ENCODE measurements at places on chromosomes 16 and 17.

DNA sequence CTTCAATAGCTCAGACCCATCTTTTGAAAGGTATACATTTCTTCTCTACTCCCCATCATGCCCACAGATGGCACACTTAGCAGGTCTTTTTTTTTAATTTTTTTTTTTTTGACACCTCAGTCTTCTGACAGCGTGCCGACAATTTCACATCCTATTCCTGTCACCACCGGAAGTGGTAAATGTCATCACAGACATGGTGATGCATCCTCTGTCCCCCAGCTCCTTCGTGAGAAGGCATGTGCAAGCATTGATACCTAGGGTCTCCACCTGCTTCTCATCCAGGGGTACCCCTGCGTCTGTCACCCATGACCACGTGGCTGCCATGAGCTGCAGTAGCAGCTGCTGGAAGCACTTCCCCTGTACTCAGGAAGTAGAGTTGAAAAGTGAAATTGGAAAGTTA lies 35.6 kb downstream of the ELAC2 start:
- no peak for DNase-seq

GRCh38 chr17:17842111-17842876 lies 5.5 kb upstream of the SREBF1 start:
- DNase-seq = no peak

DNA sequence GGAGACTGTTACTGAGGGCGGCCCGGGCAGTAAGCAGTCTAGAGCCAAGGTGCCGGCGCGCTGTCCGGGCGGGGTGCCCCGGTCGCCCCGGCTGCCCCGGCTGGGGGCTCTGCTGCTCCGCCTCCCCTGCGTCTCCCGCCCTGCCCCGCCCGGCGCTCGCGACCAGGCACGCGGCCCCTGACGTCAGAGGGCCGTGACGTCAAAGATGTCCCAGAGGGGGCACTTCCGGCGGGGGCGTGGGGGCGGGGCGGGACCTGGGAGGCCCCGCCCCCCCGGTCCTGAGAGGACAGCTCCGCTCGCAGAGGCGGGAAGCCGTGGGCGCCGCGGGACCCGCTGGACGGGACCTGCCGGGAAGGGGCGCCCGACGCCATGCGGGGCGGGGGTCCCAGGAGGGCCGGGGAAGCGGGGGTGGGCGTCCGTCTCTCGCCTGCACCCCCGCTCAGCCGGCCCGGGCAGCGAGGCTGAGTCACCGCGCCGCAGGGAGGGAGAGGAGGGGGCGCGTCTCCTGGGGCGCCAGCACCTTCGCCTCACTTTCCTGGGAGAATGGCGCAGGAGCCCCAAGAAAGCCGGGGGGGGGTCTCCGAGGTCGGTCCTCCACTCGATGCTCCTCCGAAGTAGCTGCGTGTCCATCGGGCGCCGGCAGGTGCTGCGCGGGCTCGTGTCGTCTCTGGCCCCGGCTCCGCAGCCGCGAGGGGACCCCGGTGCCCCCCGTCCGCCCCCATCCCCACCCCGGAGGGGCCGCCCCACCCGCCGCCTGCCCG lies 4.4 kb upstream of the HIC1 start:
- DNase-seq = peak; percentile 65

DNA sequence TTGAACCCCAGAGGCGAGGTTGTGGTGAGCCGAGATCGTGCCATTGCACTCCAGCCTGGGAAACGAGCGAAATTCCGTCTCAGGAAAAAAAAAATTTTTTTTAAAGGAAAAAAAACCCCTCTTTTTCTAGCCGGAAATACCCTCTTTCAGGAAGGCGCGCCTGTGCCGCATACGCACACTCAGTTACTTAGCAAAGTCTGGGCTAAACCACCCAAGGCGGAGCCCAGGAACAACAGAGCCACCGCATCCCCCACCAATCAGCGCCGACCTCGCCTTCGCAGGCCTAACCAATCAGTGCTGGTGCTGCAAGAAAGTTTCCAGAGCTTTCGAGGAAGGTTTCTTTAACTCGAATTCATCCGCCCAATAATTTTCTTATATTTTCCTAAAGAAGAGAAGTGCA lies 510.4 kb downstream of the KCNJ18 start:
- no peak for DNase-seq

DNA sequence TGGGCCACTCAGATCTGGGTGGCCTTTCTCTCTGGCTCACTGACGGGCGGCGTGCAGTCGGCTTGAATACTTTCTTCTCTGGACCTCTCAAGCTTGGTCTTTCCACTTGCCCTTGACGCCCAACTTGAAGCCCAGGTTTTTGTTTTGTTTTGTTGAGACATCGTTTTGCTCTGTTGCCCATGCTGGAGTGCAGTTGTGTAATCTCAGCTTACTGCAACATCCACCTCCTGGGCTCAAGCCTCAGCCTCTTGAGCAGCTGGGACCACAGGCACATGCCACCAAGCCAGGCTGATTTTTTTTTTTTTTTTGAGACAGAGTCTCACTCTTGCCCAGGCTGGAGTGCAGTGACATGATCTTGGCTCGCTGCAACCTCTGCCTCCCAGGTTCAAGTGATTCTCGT lies 22.7 kb upstream of the KIF19 start:
- DNase-seq = no peak

DNA sequence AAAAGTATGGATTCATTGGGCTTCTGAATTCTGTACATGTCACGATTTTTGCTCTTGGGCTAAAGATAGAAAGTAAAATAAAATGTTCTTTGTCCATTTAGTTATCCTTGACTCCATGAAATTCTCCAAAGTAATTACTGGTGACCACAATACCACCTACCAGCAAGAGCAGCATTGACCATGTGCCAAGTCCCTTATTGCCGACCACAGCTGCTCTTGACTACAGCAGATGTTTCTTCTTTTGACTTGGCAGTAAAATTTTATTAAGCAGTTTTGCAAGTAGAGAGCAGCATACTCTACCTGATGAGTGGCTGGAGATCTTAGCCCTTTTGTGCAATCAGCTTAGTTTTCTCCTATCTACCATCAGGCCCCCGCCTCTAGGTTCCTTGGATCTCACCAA lies 152.2 kb upstream of the TBX2 start:
- DNase-seq = no peak

DNA sequence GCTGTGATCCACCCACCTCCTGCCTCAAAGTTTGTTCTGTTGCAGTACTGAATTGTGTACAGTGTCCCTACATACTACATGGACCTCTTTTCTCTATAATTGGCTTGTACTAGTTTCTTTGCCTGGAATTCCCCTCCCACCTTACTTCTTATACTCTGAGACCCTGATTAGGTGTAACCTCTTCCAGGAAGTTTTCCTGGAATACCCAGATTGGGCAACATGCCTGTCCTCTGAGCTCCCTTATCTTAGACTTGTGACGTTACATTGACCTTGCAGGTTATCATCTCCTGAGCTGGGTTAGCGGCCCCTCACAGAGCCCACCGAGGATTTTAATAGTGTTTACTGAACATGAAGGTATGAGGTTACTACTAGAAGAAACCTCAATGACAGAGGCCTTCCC lies 237.0 kb downstream of the ZNF423 start:
- no peak for DNase-seq

GRCh38 chr16:3170440-3171180 lies 17.4 kb upstream of the OR1F1 start:
- no peak for DNase-seq

DNA sequence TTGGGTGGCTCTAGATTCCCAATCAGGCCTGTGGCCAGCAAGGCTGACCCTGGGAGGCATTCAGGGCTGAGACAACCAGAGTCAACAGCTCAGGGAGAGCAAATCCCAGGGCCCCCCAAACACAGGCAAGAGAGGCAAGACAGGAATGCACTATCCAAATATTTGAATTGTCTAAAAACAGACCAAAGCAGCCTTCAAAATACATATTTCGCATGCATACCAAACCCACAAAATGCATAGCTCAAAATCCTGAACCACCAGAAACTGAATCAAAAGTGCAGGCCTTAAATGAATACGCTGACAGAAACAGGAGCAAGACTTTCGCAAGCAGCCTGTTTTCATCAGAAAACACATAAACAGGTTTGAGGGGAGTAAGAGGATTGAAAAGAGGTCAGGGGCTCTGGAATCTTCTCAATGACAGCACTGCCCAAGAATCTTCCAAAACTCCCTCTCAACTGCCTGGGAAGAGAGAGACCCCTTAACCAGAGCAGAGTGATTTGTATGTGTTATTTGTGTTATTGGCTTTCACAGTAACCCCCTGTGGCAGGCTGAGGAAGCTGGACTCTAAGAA lies 213.6 kb upstream of the CDH5 start:
- DNase-seq = no peak

- DNase-seq = no peak
These were observed 522 bp upstream of the GLG1 start for GRCh38 chr16:74607310-74607961.

DNA sequence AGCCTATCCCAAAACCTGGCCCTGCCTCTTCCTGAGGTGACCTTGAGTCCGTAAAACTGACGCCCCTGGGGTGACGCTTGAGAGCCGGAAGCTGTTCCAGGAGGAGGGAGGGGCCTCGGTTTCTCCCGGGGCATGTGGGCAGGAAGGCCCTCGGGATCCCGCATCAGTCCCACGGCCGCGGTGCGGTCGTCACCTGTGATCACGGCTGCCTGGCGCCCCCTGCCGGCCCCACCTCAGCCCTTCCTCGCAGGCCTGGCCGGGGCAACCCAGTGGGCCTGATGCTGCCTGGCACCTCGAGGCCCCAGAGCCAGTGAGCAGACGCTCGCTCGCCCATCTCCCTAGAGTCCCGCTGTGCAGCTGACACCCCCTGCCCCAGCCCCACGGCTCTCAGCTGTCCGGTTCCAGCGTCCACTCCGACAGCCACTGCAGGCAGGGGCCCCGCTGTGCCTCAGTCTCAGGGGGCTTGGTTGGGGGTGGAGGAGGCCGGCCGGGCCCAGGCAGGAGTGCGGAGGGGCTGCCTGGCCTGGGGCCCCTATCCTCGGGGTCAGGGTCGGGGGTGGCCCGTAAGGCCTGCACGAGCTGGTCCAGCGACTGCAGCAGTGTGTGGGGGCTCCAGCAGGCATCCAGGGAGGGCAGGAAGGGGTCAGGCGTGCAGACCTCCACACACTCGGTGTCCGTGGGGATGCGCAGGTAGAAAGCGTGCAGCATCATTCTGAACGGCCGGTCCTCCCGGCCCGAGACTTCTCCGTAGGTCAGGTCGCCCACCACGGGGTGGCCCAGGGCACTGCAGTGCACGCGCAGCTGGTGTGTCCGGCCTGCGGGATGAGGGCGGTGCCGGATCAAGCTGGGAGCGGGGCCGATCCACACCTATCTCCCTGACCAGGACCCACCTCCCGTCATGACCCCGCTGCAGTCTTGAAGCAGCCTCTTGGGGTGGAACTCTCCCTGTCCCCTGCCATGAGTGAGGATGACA lies 2.3 kb downstream of the RPUSD1 start:
- peak; percentile 57 for DNase-seq

GRCh38 chr16:57732714-57733113 lies 2.9 kb upstream of the KATNB1 start:
- no peak for DNase-seq

DNA sequence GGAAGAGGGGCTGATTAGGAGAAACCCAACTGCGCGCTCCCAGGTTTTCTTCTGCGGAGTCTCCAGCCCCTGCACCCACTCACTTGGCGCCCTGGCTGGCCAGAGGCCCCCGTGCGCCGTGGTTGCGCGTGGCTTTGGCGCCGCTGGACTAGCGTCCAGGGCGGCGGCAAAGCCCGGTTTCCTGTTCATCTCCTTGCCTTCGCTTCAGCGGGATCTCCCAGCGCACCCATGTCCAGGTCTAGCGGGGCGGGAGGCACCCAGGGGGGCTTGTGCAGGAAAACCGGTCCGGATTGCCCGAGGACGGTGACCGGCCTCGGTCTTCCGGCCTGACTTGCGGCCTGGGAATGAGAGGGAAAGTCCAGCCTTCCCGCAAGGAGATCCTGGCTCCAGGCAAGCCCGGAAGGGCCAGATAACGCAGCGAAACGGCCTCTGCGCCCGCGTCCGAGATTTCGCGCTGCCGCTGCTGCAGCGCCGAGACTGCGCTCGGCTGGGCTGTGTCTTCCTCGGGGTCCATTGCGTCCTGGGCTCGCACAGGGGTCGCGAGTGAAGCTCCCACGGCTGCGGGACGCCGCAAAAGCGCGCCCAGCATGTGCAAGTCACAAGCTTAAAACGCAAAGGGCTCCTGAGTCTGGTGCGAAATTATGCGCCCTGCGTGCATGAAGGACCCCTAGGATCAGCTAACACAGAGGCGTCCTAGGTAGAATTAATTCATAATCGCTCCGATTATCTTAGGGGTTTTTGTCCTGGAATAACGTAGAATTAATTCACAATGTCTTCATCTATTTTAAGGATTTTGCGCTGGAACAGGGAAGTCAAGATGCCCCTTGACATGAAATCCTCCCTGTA lies 5.7 kb downstream of the FOXF1 start:
- DNase-seq = no peak

GRCh38 chr16:19284207-19284606 lies 1.3 kb upstream of the CLEC19A start:
- DNase-seq = no peak

- DNase-seq = no peak
These were observed 7.6 kb downstream of the ASB16 start for GRCh38 chr17:44178133-44178532.

GRCh38 chr16:69934751-69935150 lies 16.4 kb upstream of the CLEC18A start:
- DNase-seq = no peak

GRCh38 chr16:57030346-57030902 lies 41.1 kb downstream of the NLRC5 start:
- no peak for DNase-seq

GRCh38 chr16:29820271-29820701 lies at the start of gene MVP:
MVP (plus strand) TSS chr16:29820462; CDS start chr16:29830550, 10,088 bp downstream.
- DNase-seq = peak; percentile 36

- DNase-seq = no peak
These were observed 13.1 kb upstream of the TRAP1 start for GRCh38 chr16:3730161-3731125.

DNA sequence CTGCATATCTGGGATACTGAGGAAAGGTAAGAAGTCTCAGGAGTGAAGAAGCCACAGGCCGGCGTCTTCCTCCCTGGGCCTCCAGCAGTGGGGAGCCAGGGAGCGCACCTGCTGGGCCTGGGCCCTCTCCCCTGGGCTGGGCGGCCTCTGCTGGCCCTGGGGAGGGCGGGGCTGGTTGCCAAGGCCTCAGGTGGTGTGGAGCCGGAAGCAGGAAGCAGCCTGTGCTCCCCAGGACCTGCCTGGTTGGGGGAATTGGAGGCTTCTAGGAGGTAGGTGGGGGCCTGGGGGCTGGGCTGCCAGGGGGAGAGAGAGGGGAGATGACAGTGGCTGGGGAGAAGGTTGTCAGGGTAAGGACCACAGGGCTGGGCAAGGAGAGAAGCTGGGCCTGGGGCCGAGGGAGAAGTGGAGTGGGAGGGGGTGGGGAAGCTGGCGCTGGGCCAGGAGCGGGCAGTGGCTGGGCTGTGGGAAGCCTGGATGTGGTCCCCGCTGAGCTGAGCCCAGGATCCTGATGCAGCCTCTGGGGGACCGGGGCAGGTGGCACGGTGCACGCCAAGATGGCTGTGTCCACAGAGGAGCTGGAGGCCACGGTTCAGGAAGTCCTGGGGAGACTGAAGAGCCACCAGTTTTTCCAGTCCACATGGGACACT lies at the start of gene SMIM22:
SMIM22 (plus strand) TSS at position 189 of the 647 bp plus-strand sequence; CDS start at position 555, 366 bp downstream.
- DNase-seq = no peak

DNA sequence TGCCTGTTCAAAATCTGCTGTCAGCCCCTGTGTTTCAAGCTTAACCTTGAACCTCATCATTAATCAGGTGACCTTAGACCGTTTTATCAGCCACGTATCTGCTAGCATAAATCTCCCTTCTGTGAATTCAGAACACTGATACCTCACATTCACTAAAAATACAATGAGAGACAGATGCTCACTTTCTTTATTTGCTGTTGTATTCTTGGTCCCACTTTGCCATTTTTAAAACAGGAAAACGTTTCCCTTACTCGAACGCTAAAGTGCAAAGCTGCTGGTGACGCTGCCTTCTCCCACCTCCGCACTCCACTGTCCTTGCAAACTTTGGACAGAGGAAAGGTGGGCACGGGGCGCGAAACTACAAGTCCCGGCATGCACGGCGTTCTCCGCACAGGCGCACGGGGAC lies 220 bp upstream of the ARHGAP44 start:
- no peak for DNase-seq

Data from activated CD4-positive, alpha-beta T cell treated with anti-CD3 and anti-CD28 coated beads for 1 hour (primary cell).